ENCODE measurements at places on chromosomes 6 and 20.

GRCh38 chr20:8094415-8094818 lies 37.6 kb upstream of the PLCB1 start:
- no peak for DNase-seq

- no peak for DNase-seq
Measured at GRCh38 chr6:67717281-67717680, 917.8 kb upstream of the ADGRB3 start.

- DNase-seq, result no peak
Measured at GRCh38 chr20:19223640-19224039, 11.2 kb downstream of the SLC24A3 start.

GRCh38 chr6:132567566-132567965 lies 2.6 kb upstream of the TAAR6 start:
- no peak for DNase-seq

DNA sequence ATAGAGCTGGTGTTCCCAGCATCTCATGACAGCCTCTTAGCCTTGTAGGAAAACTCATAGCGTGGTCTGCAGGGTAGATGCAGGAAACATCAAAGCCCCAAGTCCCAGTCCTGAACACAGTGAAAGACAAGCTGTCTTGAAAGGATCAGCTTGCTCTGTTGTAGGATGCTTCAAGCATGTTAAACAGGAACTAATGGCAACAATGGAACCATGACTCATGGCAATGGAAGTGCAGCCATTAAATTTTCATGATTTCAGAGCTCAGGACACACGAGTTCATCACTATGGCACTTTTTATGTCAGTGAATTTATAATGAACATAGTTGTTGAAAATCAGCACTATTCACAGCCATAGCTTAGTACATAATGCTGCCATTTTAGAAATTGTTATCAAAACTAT lies 367.7 kb downstream of the KIF16B start:
- no peak for DNase-seq

DNA sequence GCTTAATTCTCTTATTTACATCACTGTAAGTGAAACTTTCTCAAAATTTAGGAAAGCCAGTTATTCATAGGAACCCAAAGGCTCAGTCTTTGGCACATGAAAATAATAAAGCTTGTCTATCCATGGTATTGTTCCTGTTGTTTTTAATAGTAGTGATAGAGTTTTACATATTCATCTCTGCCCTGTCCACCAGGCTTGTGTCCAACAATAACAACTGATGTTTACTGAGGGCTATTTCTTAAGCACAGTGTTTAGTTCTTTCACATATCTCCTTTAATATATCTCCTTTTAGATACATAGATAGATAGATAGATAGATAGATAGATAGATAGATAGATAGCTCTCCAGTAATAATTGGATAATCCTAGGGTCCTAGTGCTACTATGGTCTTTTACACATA lies 34.2 kb downstream of the FOXQ1 start:
- DNase-seq, result no peak

GRCh38 chr20:63457737-63458136 lies 14.7 kb downstream of the KCNQ2 start:
- no peak for DNase-seq

- DNase-seq, result no peak
Measured at GRCh38 chr20:44690781-44691423, 24.3 kb upstream of the CCN5 start.

GRCh38 chr6:52497652-52498408 lies 77.7 kb downstream of the EFHC1 start:
- DNase-seq, result no peak

- DNase-seq, result no peak
Measured at GRCh38 chr6:75283907-75284631, 523 bp downstream of the TMEM30A start.

GRCh38 chr20:44069203-44070011 lies 117.6 kb downstream of the JPH2 start:
- no peak for DNase-seq

DNA sequence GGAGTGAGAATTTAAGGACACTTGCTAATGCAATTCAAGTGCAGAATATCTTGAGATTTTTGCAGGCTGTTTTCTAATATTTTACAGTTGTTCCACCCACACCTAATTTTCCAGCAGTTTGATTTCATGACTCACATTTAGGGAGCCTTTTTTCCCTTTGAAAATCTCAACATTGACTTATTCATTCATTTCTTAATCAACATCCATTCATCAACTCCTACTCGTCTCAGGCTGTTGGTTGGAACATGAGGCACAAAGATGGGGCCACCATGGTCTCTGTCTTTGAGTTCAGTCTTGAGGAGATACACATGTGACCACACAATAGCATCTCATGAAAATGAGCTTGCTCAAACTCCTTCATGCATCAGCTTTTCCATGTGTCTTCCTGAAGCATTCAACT lies 135.6 kb downstream of the UNC5CL start:
- no peak for DNase-seq

GRCh38 chr6:69005199-69005598 lies 370.1 kb downstream of the ADGRB3 start:
- DNase-seq, result no peak

DNA sequence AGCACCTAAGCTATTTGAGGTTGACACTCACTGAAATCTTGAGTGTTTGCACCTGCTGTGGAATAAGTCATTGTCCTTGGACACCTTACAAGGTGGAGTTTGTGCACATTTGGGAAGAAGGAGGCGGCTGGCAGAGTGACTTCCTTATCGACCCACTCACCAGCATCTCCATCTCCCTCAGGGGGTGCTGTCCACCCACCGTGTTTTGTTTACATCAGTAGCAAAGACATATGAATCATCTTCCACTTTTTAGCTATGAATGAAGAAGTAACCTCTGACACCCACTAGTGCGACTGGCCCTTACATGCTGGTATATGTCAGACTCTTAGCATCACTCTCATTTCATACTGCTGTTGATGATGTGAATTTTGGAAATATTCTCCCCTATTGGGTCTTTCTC lies 119.5 kb upstream of the SGK1 start:
- DNase-seq, result no peak

DNA sequence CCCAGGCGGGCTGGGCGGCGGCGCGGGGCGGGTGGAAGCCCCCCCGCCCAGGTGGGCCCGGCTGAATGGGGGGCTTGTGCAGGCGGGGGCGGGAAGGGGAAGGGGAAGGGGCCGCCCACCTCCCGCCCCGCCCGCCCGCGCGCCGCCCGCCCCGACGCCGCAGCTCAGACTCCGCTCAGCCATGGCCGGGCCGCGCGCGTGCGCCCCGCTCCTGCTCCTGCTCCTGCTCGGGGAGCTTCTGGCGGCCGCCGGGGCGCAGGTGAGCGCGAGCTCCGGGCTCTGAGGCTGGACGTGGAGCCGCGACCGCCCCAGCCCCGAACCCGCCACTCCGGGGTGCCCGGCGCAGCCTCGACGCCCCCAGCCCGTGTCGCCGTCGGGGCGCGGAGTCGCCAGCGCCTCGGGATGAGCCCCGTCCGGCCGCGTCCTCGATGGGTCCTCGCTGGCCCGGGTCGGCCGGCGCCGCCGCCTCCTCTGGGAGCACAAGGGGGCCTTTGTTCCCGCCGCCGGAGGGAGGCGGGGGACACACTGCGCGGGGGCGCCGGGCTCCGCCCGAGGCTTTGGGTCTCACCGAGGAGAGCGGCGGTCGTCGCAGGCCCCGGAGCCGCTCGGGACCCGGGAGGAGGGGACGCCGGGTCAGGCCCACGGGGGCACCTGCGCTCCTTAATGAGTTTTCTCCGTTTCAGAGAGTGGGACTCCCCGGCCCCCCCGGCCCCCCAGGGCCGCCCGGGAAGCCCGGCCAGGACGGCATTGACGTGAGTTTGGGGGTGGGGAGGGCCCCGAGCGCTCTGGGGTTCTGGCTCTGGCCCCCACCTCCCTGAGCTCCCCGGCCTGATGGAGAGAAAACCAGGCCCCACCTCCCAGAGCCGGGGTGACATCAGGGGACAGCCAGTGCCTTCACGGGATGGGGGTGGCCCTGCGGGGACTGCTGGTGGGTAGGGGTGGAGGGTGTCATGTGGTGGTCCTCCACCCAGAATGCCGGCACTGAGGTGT lies at the start of gene COL9A3:
TSS of gene COL9A3 (plus strand) at position 167 of the 990 bp plus-strand sequence. CDS start at position 182, 15 bp downstream.
- DNase-seq, result no peak

DNA sequence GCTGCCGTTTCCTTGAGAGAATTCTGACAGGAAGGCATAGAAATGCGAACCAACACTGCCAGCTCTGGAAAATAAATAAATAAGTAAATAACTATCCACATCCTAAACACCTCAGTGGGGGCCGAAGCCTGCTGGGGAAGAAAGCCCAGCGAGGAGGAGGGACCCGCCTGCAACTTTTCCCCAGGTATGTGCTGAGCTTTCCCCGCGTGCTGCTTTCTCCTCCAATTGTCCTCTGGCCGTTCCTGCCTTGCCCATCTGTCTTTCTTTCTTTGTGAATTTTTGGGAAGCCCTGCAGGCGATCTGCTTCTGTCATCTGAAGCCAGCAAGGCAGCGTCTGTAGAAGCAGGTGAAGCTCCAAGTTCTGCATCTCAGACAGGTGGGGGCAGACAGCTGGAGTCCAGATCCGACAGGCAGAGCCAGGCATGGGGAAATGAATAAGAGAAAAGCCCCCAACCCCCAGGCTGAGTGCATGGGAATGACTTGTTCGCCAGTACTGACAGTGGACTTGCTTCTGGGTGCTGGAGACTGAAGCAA lies 49.2 kb upstream of the IL17A start:
- no peak for DNase-seq

DNA sequence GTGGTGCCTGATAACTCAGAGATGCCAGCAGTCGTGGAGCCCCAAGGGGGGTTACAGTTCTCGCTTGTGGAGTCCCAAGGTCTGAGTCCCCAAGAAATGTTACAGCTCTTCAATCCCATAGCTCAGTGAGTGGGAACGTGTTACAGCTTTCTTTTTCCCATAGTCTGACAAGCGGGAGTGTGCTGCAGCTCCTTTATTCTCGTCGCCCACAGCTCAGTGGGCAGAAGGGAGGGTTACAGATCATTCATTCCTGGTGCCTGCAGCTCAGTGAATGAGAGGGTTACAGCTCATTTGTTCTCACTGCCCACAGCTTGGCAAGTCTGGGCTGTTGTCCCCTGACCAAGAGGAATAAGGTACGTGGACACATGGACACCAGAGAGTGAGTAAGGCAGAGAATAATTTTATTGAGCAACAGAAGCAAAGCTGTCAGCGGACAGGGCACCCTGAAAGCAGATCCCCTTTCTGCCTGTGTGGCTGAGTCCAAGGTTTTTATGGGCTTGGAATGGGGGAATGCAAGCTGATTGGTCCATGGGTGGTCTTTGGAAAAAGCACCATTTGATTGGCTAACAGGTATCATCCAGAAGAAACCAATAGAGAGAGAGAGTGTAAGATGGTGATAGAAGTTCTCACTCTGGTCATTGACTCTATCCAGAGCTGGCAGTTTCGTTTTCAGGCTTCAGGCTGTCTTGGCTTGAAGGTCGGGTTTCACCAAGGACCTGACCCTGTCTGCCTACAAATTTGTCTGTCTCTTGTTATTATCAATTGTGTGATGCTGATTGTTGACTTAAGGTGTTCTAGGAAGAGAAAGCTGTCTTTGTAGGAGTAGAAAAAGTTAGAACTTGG lies 16.4 kb downstream of the RNF217 start:
- DNase-seq, result no peak

DNA sequence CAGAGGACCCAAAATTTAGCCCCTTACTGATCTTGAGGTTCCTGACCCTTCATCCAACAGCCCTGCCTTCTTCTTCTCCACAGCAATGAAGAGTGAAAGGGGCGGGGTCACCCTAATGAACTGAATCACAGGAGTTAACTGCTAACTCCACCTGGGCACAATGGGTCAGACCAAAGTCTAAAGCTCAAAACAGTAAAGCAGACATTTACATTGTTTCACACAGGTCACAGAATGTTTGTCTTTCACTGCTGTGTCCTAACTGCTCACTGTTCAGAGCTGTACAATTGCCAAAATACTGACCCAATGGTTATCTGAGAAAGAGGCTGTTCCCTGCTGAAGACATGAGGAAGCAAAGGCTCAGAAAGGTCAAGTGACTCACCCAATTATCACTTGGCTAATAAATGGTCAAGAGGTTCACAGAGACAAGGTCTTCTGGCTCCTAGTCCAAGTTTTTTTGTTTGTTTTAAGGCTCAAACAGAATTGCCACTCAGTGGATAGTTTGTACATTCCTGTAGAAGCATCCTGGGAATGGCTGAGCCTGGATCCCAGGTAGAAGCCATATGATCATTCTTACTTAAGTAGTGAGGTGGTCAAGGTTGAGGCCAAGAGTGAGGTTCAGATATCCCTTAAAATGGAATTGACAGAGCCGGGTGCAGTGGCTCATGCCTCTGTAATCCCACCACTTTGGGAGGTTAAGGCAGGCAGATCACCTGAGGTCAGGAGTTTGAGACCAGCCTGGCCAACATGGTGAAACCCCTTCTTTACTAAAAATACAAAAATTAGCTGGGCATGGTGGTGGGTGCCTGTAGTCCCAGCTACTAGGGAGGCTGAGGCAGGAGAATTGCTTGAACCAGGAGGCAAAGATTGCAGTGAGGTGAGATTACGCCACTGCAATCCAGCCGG lies 35.1 kb upstream of the FAM83C start:
- DNase-seq, result no peak

DNA sequence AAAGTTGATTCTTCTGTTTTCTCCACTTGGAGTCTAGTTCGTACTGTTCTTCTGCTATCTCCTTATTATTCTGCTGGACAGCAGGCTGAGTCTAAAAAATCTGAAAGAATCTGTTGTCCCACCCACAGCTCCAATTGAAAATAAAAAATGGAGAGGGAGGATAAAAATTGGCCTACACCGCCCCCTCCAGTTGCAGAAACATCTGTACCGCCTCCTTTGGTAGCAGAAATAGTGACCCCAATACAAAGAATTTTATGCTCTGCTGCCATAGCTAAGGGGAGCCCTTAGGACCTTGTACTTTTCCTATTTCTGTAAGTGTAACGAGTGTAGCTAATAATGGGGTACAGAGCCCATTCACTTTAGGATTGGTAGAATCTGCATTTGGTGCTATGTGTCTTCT lies 4.9 kb upstream of the FKBP1A start:
- no peak for DNase-seq

DNA sequence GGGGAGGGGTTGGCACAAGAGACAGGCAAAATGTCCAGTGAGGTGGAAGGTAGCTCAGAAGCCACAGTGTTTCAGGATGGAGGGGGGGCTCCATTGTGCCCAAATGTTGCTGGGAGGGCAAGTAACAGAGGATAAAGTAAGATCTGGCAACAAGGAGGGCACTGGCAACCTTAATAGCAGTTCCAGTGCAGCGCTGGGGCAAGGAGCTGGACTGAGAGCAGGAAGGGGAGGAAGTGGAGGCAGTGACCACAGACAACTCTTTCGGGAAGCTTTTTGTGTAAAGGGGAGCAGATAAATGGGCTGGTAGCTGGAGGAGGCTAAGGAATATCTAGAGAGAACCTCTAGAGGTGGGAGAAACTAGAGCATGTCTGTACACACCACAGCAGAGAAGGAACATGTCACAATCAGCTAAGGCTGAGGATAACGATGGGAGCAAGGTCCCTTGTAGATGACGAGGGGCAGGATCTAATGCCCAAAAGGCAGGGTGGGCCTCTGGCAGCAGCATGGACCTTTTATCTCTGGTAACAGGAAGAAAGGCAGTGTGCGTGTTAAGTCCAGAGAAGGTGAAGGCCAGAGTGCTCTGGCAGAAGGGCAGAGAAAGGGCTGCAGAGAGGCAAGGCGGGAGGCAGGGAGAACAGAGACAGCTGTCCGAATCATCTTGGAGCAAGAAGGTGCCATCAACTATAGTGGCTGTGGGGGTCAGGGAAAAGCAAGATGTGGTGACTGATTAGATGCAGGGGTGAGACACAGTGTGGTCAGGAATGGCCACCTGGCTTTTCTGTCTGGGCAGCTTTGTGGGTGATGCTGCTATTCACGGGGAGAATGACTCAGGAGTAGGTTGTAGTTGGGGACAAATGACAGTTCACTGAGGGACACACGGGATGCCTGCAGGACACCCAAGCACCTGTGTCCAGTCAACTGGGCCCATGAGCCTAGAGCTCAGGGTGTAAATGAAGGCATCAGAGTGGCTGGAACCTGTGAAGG lies 17.4 kb downstream of the TMEM242 start:
- no peak for DNase-seq

GRCh38 chr20:6295127-6295866 lies 172.5 kb upstream of the FERMT1 start:
- no peak for DNase-seq
